ENCODE measurements at places on chromosomes 5 and 9. TPM values are rescaled to one million over a fixed set of nuclear protein-coding genes. Genes with fewer than 3 reads are reported as not detected.

DNA sequence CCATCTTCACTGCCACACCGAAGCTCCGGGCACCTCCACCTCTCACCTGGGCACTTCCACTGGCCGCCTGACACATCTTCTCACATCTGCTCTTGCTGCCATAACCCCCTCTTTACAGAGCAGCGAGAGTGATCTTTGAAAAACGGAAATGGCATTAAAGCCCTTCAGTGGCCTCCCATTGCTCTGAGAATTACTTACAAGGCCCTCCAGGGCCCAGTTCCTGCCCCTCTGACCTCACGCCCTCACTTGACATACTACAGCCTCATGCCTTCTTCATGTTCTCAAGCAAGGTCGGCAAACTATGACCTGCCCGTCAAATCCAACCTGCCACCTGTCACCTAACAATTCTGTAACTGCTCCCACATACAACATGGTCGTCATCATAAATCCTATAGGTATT, 187.3 kb downstream of the NR3C1 start:
- H3K4me1 ChIP-seq: peaks cover 35% of the 10 kb centered on the region
- no peak for DNase-seq
- H3K27ac ChIP-seq: no peak overlapping the region
- H3K36me3 ChIP-seq: peaks cover 5% of the 10 kb centered on the region

DNA sequence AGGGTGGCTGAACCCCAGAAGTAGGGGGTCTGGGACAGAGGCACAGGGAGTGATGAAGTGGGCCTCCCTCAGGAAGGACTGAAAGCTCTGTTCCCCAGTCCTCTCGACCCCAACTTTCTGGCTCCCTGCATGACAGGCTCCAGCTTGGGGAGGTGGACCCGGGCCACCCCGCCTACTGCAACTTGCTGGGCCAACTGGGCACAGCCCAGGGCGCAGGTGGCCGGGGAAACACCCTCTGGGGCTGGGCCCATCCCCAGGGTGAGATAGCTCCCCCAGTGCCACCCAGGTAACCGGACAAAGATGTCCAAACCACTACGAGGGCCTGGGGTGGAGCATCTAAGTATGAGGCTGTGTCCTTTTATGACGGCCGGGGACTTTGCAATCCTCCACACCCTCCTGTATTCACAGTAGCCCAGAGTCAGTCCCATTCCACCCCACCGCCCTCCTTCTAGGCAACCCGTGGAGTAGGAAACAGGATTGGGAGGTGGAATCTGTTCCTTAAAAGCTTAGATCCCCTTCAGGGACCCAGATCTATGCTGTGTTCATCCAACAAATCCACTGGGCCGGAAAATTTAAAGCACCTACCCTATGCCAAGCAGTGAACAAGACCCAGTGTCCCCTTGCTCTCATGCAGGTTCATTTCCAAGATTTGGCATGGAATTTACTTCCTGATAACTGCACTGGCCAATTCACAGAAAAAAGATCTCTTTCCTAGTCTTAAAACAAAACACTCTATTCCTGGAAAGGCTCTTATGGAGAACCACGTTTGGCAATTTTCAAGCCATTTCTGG, 19.9 kb downstream of the DNM1 start:
- H3K36me3 ChIP-seq: no peaks in the 10 kb centered on the region
- peaks cover 5% of the 10 kb centered on the region for H3K4me1 ChIP-seq
- no peak overlapping the region for H3K27ac ChIP-seq
- H3K27me3 ChIP-seq: no peaks in the 10 kb centered on the region

DNA sequence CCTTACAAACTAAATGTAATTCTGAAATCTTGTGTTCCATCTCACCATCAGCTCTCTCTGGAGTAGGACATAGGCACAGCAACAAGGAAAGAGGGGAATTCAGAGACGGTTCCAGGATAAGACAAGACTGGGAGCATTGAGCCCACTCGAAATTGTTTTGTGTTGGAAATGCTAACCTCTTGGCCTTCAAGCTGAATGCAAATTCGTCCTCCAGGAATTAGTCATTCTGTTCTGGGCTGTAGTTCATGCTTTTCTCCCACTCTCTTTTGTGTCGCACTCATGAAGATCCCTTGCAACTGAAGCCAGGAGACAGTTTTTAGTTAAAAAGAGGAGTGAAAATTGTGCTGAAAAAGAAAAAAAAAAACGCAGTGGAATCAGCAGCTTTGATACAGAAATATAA, 121.7 kb upstream of the SEMA6A start:
- H3K36me3 ChIP-seq: no peaks in the 10 kb centered on the region
- no peak overlapping the region for H3K4me3 ChIP-seq
- H3K27ac ChIP-seq: no peak overlapping the region
- DNase-seq: no peak

DNA sequence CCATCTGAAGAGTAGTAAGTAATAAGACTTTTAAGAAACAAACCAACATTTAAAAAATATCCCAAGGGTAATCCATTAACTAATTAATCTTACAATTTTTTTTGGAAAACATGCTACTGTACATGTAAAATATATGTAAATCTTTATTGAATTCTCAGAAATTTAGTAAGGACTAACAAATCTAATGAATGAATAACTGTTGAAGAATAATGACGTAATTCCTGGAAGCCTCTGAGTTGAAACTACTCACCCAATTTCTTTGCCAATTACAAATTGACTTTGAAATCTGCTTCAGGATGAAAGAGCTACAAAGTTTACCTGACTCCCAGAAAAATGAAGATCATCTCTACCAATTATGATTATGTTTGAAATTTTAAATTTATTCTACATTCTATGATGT, 21.1 kb downstream of the FBN2 start:
- H3K27ac ChIP-seq: no peak overlapping the region
- no peaks in the 10 kb centered on the region for H3K36me3 ChIP-seq
- H3K27me3 ChIP-seq: no peaks in the 10 kb centered on the region
- DNase-seq: no peak

GRCh38 chr9:92714787-92715487, 45.0 kb upstream of the IPPK start:
- no peaks in the 10 kb centered on the region for H3K27me3 ChIP-seq
- no peak overlapping the region for H3K27ac ChIP-seq
- H3K4me1 ChIP-seq: peaks cover 10% of the 10 kb centered on the region
- H3K36me3 ChIP-seq: peaks cover 94% of the 10 kb centered on the region
- no peak overlapping the region for H3K4me3 ChIP-seq
- DNase-seq: no peak

- H3K27me3 ChIP-seq: no peaks in the 10 kb centered on the region
- no peak for DNase-seq
- no peak overlapping the region for H3K4me3 ChIP-seq
- H3K27ac ChIP-seq: no peak overlapping the region
Observed at GRCh38 chr5:152124409-152125041, 199.9 kb upstream of the GLRA1 start.

GRCh38 chr5:100614308-100614707, 79.1 kb downstream of the FAM174A start:
- H3K27ac ChIP-seq: no peak overlapping the region
- no peak for DNase-seq
- H3K4me1 ChIP-seq: no peaks in the 10 kb centered on the region
- no peak overlapping the region for H3K4me3 ChIP-seq
- H3K36me3 ChIP-seq: no peaks in the 10 kb centered on the region

GRCh38 chr9:132244582-132245455, 83.0 kb downstream of the NTNG2 start:
- H3K27me3 ChIP-seq: peaks cover 25% of the 10 kb centered on the region
- no peaks in the 10 kb centered on the region for H3K36me3 ChIP-seq
- H3K27ac ChIP-seq: peak overlapping the region; percentile 33
- peak; percentile 45 for DNase-seq
- H3K4me1 ChIP-seq: peaks cover 19% of the 10 kb centered on the region

- no peak for DNase-seq
- no peaks in the 10 kb centered on the region for H3K27me3 ChIP-seq
- no peaks in the 10 kb centered on the region for H3K36me3 ChIP-seq
- H3K27ac ChIP-seq: no peak overlapping the region
- no peaks in the 10 kb centered on the region for H3K4me1 ChIP-seq
Observed at GRCh38 chr5:80608731-80609130, 38.7 kb upstream of the ANKRD34B start.

Gene OBP2B
- not detected for total RNA-seq

DNA sequence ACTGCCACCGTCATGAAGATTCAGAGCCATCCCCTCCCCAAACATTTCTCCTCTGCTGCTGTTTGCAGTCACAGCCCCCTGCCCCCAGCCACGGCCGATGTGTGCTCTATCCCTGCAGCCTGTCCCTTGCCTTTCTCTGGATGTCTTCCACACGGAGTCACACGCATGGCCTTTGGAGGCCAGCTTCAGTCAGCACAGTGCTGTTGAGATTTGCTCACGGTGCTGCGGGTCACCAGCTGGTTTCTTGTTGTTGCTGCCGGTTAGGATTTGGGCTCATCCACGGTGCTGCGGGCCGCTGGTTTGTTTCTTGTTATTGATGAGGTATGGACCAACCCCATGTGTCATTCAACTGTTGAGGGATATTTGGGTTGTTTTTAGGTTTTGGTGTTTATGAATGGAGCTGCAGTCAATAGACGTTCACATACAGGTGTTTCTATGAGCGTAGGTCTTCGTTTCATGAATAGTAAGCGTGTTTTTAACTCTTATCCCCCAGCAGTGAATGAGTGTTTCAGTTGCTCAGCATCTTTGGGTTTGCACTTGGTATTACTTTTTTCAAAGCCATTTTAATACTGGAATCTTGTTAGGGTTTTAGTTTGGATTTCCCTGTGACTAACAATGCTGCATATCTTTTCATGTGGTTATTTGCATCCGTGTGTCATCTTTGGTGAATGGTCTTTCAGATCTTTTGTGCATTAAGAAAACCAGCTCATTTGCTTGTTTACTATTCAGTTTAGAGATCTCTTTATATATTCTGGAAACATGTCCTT, 57.6 kb downstream of the AHRR start:
- H3K27me3 ChIP-seq: no peaks in the 10 kb centered on the region
- no peak overlapping the region for H3K4me3 ChIP-seq
- peaks cover 5% of the 10 kb centered on the region for H3K4me1 ChIP-seq
- no peak for DNase-seq

DNA sequence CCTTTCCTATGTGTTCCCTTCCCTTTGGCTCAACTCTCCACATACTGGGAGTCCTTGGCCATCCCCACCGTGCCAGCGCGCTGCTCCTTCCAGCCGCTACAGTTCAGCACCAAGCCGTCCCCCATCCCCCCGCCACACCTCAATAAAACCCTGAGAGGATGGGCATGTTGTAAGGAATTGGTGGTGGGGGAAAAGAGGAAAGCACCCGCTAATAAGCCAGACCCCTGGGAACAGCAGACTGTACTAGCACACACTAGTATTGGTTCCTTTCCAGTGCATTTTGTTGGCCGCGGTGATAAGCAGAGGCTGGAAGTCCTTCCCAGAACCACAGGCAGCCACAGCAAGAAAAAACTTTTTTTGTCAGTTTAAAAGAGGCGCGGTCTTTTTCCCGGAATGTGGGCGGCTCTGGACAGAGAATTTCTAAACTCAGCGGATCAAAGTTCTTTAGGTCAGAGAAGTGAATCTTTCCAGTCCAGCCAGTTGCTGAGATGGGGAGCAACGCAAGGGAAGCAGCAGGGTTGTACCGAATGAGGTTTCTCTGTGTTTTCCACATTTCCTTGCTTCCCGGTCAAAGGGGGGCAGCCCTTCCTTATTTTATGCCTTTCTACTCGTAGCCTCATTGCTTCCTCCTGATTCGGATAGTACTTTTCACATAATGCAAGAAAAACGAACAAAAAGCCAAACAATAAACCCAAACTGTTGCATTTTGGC, 2.1 kb downstream of the CHSY3 start:
- no peak overlapping the region for H3K27ac ChIP-seq
- H3K4me3 ChIP-seq: peak overlapping the region; percentile 82
- peaks cover 23% of the 10 kb centered on the region for H3K4me1 ChIP-seq
- H3K27me3 ChIP-seq: peaks cover 17% of the 10 kb centered on the region
- H3K36me3 ChIP-seq: no peaks in the 10 kb centered on the region

Gene CCL21
- 138 TPM for total RNA-seq

Gene BTNL8
- 5.3 TPM for total RNA-seq

GRCh38 chr5:55680353-55680752, 31.8 kb downstream of the SLC38A9 start:
- no peaks in the 10 kb centered on the region for H3K27me3 ChIP-seq
- no peaks in the 10 kb centered on the region for H3K36me3 ChIP-seq
- H3K4me1 ChIP-seq: no peaks in the 10 kb centered on the region
- H3K4me3 ChIP-seq: no peak overlapping the region
- H3K27ac ChIP-seq: no peak overlapping the region
- DNase-seq: no peak

DNA sequence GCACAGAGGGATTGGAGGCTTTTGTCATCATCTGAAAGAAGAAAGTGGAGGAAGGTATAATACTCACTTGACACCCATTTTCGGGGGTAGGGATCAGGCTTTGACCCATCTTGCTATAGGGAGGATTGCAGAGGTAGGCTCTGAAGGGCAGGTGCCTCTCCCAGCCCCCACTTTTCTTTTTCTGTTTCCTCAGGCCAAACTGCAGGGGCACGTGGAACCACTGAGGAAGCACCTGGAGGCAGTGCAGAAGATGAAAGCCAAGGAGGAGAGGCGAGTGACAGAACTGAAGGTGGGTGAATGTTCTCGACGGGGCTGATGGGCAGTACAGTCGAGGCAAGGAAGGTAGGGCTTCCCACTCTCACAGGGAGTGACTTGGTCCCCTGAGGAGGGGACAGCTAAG, 7.5 kb downstream of the TRIM41 start:
- H3K4me1 ChIP-seq: peaks cover 5% of the 10 kb centered on the region
- no peak for DNase-seq
- H3K36me3 ChIP-seq: peaks cover 69% of the 10 kb centered on the region
- H3K27me3 ChIP-seq: no peaks in the 10 kb centered on the region

Gene SHC3
- total RNA-seq: 13.2 TPM

DNA sequence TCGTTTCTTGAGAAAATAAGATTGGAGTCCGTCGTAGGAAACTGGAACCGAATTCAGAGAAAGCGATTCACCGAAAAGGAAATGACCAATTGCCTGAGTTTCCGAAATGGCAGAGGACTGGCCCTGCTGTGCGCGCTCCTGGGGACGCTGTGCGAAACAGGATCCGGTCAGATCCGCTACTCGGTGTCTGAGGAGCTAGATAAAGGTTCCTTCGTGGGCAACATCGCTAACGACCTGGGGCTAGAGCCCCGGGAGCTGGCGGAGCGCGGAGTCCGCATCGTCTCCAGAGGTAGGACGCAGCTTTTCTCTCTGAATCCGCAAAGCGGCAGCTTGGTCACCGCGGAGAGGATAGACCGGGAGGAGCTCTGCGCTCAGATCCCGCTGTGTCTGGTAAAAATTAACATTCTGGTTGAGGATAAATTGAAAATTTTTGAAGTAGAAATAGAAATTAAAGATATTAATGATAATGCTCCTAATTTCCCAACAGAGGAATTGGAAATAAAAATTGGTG, 379 bp downstream of the PCDHGA3 start:
- no peaks in the 10 kb centered on the region for H3K4me1 ChIP-seq
- peaks cover 6% of the 10 kb centered on the region for H3K27me3 ChIP-seq
- H3K4me3 ChIP-seq: peak overlapping the region; percentile 22
- no peak overlapping the region for H3K27ac ChIP-seq
- DNase-seq: no peak
- H3K36me3 ChIP-seq: no peaks in the 10 kb centered on the region

- no peaks in the 10 kb centered on the region for H3K27me3 ChIP-seq
- H3K36me3 ChIP-seq: no peaks in the 10 kb centered on the region
- H3K27ac ChIP-seq: peak overlapping the region; percentile 78
Observed at GRCh38 chr5:147482706-147483180, 27.1 kb downstream of the DPYSL3 start.

Gene GEMIN5
- total RNA-seq: 13.4 TPM

Gene HK3
- total RNA-seq: 61.2 TPM
